Endodermal cell (in vitro differentiated cells): ENCODE measurements at places on chromosomes 6 and 20. TPM values are rescaled to one million over a fixed set of nuclear protein-coding genes. Genes with fewer than 3 reads are reported as not detected.

GRCh38 chr6:131862476-131862875 is 54.7 kb downstream of the ENPP1 start:
- no peaks in the 10 kb centered on the region for H3K36me3 ChIP-seq
- no peaks in the 10 kb centered on the region for H3K27me3 ChIP-seq
- no peak overlapping the region for H3K4me3 ChIP-seq
- H3K27ac ChIP-seq = no peak overlapping the region
- no peak for DNase-seq

DNA sequence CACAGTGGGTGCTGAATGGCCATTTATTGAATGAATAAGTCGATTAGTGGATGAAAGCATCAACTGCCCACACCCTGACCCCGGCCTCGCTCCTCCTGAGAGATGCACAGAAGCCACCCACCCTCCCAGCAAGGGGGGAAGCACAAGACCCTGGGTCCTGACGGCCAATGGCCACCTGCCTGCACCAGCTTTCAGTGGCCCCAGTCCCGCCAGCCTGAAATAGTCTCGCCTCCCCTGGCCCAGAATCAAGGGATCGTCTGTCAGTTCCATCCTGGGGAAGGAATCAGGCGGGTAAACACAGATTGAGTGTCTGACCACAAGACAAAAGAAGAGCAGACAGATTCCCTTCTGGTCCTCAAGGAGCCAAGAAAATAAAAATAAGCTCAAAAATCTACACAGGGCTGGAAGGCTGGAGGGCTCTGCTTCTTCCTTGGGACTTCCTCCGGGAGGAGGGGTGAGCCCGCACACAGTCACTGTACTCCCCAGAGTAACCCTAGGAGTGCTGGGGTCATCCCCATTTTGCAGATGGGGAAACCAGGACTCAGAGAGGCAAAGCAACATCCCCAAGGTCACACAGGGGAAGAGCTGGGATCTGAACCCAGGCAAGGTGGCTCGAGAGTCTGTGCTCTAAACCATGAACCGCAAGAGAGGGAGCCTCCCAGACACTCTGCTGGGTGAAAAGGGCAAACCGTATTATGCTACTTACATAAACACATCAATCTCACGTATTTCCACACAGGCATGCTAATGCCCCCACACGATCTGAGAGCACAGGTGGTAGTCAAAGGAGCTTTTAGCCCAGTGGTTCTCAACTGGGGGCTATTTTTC is 7.8 kb downstream of the PREX1 start:
- peaks cover 32% of the 10 kb centered on the region for H3K36me3 ChIP-seq
- no peak overlapping the region for H3K4me3 ChIP-seq
- no peaks in the 10 kb centered on the region for H3K27me3 ChIP-seq

DNA sequence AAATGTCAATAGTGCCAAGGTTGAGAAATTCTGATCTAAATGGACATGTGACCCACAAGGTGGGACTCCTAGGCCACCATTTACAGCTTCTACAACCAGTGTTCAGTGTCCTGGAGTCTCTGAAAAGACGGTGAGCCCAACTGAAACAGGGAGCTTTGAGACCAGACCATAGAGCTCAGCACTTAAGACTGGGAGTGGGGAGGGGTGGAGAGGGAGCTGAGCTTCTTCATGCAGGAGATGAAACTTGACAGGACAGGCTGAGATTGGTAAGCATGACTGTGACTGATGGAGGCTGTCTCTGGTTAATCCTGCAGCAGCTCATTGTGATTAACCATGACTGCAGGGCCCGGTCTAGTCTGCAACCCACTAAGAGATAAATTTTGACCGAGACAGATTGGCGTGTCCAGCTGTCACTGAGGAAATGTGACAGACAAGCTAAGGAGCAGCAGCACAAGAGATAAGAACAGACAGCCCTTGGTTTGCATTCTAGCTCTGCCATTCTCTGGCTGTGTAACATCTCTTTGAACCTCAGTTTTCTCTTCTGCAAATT is 1.4 kb upstream of the AAR2 start:
- no peak overlapping the region for H3K4me3 ChIP-seq
- H3K27me3 ChIP-seq = no peaks in the 10 kb centered on the region
- DNase-seq = no peak
- peaks cover 7% of the 10 kb centered on the region for H3K4me1 ChIP-seq
- H3K36me3 ChIP-seq = peaks cover 14% of the 10 kb centered on the region

DNA sequence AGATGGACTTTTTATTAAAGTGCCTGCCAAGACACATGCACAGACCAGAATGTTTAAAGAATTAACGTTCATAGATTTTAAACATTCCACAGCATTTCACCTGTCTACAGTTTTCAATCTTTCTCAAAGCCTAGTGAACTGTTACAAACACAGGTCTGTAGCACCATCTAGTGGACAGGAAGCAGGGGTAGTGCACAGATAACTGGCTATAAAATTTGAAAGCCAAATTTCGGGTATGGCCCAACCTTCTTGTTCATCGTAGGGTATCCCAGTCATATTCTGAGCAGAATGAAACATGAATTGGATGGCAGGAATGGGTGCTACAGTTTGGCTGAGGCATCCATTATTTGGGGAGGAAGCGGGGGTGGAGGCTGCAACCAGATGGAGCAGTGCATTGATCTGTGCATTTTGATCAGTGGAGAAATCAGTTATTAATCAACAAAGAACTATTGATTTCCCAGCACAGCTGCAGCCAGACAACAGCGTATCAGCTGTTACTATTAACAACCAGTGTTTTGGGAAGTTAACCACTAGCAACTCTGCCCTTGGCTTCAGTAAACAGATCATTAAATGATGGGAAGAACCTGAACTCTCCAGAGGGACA is 56.1 kb upstream of the B3GAT2 start:
- no peaks in the 10 kb centered on the region for H3K36me3 ChIP-seq
- H3K4me1 ChIP-seq = no peaks in the 10 kb centered on the region
- H3K27ac ChIP-seq = no peak overlapping the region
- no peaks in the 10 kb centered on the region for H3K27me3 ChIP-seq
- H3K4me3 ChIP-seq = no peak overlapping the region
- DNase-seq = peak; percentile 50

DNA sequence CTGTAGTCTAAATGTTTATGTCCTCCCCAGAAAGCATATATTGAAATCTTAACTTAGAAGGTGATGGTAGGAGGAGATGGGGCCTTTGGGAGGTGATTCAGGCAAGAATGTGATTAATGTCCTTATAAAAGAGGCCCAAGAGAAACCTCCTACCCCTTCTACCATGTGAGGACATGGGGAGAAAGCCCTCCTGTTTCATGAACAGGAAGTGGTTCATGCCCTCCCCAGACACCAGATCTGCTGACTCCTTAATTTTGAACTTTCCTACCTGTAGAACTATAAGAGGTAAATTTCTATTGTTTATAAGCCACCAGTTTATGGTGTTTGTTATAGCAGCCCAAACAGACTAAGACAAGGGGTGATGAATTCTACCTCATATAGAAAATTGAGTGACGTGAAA is 8.7 kb upstream of the ECT2L start:
- no peak for DNase-seq
- no peak overlapping the region for H3K27ac ChIP-seq
- no peak overlapping the region for H3K4me3 ChIP-seq
- H3K4me1 ChIP-seq = no peaks in the 10 kb centered on the region
- no peaks in the 10 kb centered on the region for H3K27me3 ChIP-seq
- H3K36me3 ChIP-seq = no peaks in the 10 kb centered on the region

DNA sequence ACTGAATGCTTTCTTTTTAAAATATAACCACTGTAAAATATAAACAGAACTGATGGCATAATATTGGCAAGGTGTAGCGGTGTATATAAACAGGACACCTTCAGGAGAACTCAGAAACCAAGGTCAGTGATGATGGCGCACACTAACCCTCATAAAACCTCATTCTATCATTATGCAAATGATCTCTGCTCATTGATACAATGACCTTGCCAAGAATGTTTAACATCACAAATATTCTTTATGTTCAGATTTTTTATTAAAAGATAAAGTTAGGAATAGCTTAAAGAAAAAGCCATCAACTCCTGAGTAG is 48.6 kb upstream of the DST start:
- no peak overlapping the region for H3K4me3 ChIP-seq
- peaks cover 3% of the 10 kb centered on the region for H3K4me1 ChIP-seq
- H3K27ac ChIP-seq = no peak overlapping the region
- DNase-seq = no peak
- peaks cover 12% of the 10 kb centered on the region for H3K36me3 ChIP-seq

- no peaks in the 10 kb centered on the region for H3K27me3 ChIP-seq
- DNase-seq = no peak
- no peak overlapping the region for H3K4me3 ChIP-seq
- peaks cover 6% of the 10 kb centered on the region for H3K36me3 ChIP-seq
Observed at GRCh38 chr6:347232-347631, 44.3 kb upstream of the IRF4 start.

DNA sequence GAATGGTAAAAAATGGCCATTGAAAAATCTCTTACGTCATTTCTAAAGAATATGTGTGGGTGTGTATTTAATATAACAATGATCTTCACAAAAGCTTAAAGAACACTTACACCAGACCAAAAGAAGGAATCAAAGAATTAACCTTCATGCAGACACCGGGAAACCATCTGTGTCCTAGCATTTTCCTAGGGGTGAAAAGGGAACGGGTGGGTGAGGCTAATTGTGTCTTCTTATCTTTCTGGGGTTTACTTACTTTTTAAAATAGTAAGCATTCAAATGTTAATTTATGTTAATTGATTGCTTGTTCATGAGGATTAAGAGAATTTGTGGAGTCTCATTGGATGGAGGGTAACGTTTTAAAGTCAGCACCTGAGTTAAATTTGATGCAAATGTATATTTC is 47.5 kb downstream of the BMP2 start:
- H3K4me3 ChIP-seq = no peak overlapping the region
- no peaks in the 10 kb centered on the region for H3K36me3 ChIP-seq
- H3K27ac ChIP-seq = no peak overlapping the region
- no peak for DNase-seq
- H3K27me3 ChIP-seq = no peaks in the 10 kb centered on the region

DNA sequence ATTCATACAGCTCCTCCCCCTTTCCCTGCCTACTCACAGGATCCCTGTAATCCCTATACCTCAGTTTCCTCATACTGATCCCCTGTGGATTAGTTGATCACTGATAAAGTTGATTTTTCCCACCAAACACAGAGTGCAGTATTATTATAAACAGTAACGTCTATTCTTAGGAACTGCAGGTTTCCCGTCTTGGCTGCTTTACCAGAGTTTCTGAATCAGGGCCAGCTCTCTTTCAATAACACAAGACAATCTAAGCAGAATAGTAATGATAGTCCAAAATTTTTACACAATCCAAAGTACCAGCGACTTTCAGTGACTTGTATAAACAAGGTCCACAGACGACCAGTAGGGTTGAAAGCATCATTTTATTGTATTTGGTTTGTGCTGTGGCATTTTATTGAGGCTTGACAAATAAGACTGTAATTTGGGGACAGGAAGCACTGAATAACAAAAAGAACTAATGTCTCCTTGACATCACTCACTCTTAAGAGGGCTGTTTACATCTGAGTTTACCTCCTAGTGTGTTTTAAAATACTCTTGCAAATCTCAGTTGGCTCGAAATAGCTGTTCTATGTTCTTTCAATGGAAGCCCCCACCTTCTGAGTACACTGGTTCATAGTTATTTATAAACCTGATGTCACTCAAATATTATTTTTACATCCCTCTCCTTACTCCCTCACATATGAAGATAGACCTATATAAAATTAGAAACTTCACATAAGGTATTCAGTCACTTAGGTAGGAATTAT is 6.1 kb upstream of the JARID2 start:
- H3K4me1 ChIP-seq = peaks cover 9% of the 10 kb centered on the region
- DNase-seq = no peak
- no peak overlapping the region for H3K27ac ChIP-seq
- no peak overlapping the region for H3K4me3 ChIP-seq
- no peaks in the 10 kb centered on the region for H3K27me3 ChIP-seq

DNA sequence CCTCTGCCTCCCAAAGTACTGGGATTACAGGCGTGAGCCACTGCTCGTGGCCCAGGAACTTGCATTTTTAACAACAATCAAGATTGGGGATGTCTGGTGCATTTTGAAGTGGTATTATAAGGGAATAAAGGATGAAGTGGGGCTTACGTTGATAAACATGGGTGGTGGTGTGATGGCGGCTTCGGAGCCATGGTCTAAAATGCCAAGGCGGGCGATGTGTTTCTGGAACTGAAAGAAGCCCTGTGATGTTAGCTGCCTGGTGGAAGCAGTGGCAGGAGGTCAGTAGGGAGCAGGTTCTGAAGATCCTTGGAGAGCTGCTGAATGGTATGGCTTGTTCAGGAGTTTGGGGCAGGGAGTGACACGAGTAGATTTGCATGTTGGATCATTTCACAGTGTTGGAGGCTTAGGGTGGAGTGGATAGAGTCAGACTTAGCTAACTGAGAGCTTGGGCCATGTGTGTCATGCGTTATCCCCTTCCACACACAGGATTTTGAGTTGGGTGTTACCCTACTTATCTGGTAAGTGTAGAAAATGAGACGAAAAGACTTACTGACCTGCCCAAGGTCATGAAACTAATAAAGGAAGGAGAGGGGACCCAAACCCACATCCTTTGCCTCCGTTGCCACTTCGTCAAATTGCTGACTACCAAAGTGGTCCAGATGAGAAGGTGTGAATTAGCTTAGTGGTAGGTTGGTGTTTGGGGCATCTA is 1.5 kb downstream of the NELFCD start:
- no peaks in the 10 kb centered on the region for H3K4me1 ChIP-seq
- peaks cover 23% of the 10 kb centered on the region for H3K36me3 ChIP-seq
- DNase-seq = no peak
- no peak overlapping the region for H3K27ac ChIP-seq
- no peaks in the 10 kb centered on the region for H3K27me3 ChIP-seq
- peak overlapping the region; percentile 98 for H3K4me3 ChIP-seq

DNA sequence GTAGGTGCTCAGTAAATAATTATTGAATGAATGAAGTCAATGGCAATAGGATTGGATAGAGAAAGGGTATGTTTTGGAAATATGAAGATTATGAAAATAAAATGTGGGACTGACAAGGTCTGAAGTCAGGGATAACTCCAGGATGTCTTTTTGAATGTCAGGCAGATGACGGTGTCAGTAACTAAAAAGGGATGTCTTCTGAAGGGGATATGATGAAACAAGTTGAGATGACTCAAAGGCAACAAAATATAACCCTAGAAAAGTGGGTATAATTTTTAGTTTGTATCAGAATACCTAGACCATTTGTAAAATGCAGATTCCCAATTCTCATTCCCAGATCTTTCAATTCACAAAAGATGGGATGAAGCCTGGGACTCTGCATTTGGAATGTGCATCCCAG is 257.3 kb upstream of the SGK1 start:
- H3K4me3 ChIP-seq = no peak overlapping the region
- no peak for DNase-seq
- no peaks in the 10 kb centered on the region for H3K36me3 ChIP-seq
- H3K27me3 ChIP-seq = no peaks in the 10 kb centered on the region
- no peaks in the 10 kb centered on the region for H3K4me1 ChIP-seq

GRCh38 chr6:140438346-140438735 is 1063.9 kb upstream of the CITED2 start:
- H3K4me3 ChIP-seq = no peak overlapping the region
- no peaks in the 10 kb centered on the region for H3K27me3 ChIP-seq
- DNase-seq = no peak
- H3K4me1 ChIP-seq = no peaks in the 10 kb centered on the region
- no peak overlapping the region for H3K27ac ChIP-seq

TNF gene
- total RNA-seq = not detected in 2 replicates

TAAR9 gene
- total RNA-seq = not detected in 3 replicates

FHL5 gene
- total RNA-seq = not detected in 2 replicates
